ENCODE measurements at places on chromosomes 6 and 20.
A peak's percentile ranks its signal among the peaks of the same experiment; 100 is the strongest.

- DNase-seq = no peak
These were observed 38.4 kb downstream of the HS3ST5 start for GRCh38 chr6:114304304-114304887.

GRCh38 chr20:24943731-24944130 is 5.3 kb upstream of the CST7 start:
- peak; percentile 7 for DNase-seq

- no peak for DNase-seq
These were observed 275.0 kb upstream of the SPTLC3 start for GRCh38 chr20:12733811-12734210.

GRCh38 chr6:35341557-35341956 is 801 bp upstream of the PPARD start:
- DNase-seq = peak; percentile 62

- DNase-seq = no peak
These were observed 52.1 kb downstream of the PLAGL1 start for GRCh38 chr6:143955971-143956370.

DNA sequence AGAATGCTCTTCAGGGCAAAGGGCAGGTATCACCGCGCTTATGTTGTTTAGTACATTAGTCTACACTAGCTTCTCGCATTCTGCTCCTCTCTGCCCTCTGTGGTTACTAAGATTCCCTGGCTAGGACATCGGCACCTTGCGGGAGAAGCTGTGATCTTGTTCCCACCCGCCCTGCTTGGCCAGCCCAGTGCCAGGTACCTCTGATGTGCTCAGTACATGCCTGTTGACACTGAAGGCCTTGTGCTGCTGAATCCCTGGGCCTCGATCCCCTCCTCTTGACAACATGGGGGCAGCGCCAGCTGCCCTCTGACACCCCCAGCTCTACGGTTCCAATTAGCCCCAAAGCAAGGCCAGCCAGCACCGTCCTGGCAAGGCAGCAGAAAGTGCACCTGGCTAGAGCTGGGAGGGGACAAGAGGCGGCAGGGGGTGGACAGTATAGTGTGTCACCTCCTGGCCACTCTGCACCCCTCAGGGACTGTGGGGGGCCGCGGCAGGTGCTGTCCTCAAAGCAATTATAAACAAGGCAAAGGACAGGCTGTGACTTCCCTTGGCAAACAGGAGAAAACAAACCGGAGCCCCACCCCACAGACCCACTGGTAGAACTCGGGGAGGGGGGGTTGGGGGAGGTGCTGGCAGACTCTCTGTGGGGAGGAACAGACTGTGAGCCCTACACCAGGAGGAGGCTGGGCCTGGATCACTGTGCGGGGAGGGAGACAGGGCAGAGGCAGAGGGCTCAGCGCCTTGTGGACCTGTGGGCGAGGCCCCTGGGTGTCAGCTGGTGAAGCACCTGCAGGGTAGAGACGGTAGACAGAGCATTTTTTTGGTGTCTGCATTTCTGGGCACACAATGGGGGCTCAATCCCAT is 7.1 kb downstream of the TFEB start:
- DNase-seq = no peak

GRCh38 chr6:53432318-53433161 is 83.8 kb upstream of the ELOVL5 start:
- DNase-seq = no peak

GRCh38 chr6:136952714-136953260 is 30.7 kb downstream of the SLC35D3 start:
- no peak for DNase-seq

DNA sequence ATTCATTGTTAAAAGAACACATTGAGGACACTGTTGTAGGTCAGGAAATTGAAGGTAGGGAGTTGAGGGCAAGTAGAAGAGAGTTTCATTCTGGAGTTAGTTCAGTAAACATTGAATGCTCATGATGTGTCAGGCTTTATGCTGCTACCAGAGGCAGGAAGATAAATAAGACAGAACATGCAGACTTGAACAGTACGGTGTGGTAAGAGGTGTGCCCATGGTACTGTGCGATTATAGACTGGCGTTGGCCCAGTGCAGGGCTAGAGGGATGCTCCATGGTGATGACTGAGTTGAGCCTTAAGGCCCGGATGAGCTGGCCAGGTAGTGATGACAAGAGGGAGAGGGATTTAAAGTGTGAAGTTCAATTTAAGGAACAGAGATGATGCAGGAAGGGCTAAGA is 50.8 kb downstream of the CARMIL1 start:
- no peak for DNase-seq

DNA sequence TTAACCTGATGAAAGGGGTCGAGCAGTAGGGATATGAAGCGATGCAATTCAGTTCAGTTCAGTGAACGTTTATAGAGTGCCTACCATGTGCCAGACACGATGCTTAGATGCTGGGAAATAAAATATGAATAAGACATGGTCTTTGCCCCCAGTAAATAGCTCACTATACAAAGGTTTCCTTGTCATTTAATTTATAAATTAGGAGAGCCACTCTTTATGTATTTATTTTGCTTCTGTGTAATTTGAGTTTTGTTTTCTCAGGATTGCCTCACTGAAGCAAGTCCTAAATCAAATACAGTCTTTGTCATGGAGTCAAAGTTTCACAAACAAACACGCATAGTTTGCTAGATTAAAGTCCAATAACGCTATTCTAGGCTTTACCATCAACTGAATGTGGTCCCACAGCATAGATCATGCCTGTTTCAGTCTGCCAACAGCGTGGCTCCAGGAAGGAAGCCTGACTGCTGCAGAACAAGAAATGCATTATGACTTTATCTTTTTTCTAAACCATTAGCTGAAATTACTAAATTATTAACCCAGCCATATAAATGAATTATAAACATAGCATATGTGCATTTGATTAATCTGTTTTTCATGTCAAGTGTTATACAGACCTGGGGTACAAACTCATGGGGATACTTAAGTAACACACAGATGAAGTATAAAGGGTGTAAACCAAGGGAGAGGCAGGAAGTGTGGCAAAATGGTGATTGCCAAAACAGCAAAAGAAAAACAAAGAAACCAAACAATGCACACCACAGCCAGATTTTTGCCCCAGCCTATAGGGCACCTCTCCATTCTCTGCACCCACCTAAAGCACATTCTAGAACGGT is 29.8 kb upstream of the CCN2 start:
- no peak for DNase-seq

GRCh38 chr6:149889326-149889725 is 8.6 kb downstream of the RAET1E start:
- no peak for DNase-seq

DNA sequence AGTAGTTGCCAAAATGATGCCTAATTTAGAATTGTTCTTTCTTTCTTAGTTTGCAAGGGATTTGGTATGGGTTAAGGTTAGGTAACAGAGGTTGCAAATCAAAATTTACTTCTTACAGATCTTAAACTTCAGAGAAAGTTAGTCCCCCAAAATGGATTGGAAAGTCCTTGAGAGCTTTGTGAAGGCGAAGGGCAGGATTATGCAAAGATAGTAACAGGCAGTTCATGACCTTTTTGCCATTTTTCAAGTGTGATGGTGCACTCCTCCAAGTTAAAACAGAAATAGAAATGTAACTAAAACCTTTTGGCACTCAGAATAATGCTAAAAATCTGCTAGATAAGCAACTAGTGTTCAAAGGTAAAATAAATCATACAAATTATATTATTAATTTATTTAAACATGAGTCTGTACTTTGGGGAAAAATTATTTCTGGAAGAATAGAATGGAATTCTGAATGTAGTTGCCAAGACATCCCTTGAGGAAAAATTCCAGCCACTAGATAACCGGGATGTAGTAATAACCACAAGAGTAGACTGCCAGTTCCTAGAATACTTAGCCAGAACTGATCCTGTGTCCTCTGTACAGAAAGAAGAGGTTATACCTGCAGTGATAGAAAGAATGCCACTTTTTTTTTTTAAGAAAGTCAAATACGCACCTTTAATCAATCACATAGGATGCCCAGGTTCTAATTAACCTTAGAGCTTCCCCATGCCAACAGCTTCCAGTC is 31.8 kb upstream of the DAAM2 start:
- no peak for DNase-seq

DNA sequence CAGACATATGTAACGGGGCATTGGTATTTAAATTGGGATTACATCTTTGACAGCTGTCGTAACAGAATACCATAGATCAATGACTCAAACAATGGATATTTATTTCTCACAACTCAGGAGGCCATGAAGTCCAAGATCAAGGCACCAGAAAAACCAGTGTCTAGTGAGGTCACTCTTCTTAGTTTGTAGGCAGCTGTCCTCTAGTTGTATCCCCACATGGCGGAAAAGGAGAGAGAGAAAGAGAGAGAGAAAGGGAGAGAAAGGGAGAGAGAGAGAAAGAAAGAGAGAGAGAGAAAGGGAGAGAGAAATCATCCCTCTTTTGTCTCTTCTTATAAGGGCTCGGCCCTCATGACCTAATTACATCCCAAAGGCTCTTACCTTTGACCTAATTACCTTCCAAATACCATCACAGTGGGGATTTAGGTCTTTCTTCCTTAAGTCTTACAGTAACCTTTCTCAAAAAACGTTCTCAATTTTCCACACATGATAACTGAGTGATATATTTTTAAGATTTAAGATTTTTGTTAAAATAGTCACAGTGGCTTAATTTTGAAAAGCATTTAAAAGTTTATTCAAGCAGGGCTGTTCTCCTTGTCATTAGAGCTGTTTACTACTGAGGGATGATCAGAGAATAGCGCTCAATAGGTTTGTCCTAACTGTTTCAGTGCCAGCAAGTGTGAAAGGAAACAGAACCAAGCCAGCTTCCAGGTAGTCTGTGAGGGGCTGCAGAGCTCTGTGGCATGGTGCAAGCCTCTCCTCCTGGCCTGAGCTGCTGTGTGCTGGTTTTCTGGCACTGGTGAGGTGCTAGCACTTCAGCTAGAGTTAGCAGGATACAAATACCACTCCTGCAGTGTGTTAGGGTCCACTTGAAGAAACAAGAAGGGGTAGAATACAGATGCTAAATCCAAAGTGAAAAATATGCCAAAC is 79.0 kb downstream of the IMPG1 start:
- peak; percentile 65 for DNase-seq

DNA sequence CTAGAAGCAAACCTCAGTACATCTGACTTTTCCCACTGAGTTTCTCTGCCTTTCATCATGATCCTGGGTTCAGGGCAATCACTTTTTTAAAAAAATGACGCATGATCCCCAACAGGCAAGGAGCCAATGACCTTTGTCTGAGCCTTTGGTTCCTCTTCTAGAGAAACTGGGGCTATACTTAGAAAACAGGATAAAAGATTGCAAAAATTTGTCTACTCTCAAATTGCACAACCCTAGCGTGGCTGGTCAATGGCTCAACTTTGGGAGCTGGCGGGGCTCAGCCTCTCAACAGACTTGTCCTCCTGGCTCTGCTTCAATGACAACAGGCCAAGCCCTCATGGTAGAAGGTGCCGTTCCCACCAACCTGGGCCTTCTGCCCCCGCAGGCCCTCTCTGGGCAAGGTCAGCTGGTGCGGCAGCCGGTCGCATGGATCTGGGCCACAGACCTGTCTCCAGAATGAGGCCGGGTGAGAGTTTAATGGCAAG is 48.7 kb downstream of the PDYN start:
- no peak for DNase-seq

- DNase-seq = no peak
These were observed 53.7 kb downstream of the PPP1R16B start for GRCh38 chr20:38859070-38859690.

- no peak for DNase-seq
These were observed 29.3 kb upstream of the ITCH start for GRCh38 chr20:34333786-34334185.

DNA sequence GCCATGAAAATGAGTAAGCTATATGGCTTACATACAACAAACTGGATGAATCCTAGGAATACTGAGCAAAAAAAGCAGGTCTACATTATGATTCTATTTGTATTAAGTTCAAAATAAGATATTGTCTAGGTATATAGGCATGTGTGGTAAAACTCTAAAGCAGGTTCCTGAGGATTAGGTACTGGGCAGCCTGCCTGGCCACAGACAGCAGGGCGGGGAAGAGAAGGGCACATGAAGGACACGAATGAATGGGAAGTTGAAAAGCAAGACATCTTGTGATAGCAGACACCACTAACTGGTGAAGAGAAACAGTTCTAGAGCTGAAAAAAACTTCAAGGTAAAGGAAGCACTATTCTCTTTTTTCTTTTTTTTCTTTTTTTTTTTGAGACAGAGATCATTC is 72.6 kb upstream of the SLC4A11 start:
- DNase-seq = no peak

DNA sequence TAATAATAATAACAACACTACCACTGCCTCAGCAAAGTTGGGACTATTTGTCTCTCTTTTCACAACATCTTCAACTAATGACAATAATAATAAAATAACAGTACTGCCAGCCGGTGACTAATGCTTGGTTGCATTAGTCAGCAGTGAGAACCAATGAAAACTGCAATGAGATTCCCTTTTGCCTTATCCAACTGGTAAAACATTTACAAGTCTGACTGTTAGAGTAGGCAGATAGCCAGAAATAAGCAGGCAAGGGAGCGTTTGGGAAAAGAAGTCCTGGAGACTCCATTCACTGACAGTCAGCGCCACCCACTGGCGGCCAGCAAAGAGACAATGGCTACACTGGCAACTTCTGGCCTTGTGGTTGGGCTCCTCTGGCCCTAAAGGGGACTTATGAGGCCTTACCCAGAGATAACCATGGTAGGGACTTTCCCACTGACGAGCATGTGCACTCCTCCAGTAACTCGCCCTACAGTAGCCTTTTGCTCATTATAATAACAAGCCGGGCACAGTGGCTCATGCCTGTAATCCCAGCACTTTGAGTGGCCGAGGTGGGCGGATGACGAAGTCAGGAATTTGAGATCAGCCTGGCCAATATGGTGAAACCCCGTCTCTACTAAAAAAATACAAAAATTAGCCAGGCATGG is 3.4 kb upstream of the NSFL1C start:
- DNase-seq = peak; percentile 95

DNA sequence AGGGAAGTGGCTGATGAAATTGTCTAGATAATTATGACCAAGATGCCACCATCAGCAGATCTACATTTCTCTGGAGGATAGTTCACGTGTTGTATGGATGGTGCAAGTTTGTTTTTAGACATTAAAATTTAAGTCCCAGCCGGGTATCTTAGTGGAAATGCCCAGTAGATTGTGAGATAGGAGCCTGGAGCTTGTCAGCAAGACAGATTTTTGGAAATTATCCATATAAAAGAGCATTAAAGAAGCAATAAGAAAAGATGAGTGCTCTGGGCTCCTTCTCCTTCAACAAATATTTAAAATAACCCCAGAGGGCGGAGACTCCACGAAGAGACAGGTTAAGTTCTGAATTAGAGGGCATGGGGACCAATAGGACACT is 47.6 kb upstream of the SMLR1 start:
- DNase-seq = no peak

GRCh38 chr20:1856424-1856823 is 38.8 kb upstream of the SIRPA start:
- no peak for DNase-seq

GRCh38 chr20:15475483-15475882 is 1097.8 kb downstream of the KIF16B start:
- no peak for DNase-seq

GRCh38 chr20:47228654-47229053 is 127.8 kb downstream of the ZMYND8 start:
- no peak for DNase-seq

DNA sequence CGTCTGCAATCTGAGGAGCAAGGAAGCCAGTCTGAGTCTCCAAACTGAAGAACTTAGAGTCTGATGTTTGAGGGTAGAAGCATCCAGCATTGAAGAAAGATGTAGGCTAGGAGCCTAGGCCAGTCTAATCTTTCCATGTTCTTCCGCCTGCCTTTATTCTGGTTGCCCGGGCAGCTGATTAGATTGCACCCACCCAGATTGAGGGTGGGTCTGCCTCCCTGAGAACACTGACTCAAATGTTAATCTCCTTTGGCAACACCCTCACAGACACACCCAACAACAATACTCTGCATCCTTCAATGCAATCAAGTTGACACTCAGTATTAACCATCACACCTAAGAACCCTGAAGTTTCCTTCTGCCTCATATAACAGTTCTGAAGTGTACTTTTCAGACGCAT is 350.1 kb downstream of the RFPL4B start:
- DNase-seq = no peak
